ENCODE measurements at places on chromosomes 3 and 15.

- DNase-seq, result no peak
Measured at GRCh38 chr3:46186471-46187340, 21.4 kb downstream of the CCR1 start.

DNA sequence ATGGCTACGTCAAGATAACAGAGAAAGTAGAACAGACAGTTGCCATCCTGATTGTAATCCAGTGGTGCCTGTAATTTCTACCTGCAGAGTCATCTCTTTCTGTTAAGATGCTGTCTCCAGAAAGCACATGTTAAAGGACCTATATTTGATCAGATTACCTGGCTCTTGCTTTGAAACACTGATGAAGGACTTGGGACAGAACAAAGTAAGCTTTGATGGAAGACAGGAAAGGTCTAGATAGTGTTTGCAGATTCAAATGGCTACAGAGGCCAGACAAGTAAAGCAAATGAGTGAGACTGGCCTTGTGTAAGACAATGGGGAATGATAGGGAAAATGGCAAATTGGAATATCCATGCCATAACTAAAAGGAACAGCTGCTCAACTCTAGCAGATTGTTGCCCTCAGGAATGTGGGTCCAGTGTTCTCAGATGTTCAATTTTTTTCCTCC, 1.8 kb upstream of the GSK3B start:
- no peak for DNase-seq

GRCh38 chr3:100189444-100189964, 71.3 kb upstream of the TBC1D23 start:
- no peak for DNase-seq

DNA sequence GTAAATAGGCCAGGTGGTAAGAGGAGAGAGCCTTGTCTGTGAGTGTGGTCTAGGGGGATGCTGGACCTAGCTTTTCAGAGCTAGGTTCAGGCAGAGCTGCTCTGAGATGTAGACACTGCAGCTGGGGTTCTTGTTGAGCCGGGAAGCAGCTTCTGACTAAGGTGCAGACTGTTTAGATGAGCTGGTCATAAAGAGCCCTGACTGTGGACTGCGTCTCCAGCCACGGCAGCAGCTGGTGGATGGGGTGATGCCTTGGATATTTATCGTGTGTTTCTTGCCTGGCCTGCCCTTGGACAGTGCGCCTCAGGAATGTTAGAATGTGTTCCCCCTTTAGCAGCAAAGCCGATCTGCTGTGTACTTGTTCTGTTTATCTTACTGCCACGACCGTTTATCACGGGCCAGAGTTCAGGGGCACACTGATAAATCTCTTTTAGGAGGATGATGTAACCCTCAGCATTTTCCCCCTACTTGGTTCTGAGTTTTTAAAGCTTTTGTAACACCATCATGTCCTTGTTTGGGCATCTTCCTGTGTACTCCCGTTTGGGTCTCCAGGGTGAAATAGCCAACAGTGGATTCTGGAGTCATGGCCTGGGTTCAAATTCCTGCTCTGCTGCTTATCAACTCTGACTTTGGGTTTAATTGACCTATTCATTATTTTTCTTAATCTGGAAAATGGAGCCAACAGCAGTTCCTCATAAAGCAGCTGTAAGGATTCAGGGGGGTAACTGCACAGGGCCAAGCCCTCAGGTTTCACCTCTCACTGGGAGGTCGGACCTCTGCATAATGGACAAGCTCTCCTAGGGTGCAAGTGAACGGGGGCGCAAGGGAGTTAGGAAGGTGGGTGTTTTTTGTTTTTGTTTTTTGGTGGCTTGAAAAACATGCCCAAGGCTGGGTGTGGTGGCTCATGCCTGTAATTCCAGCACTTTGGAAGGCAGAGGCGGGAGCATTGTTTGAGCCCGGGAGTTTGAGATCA, 51.4 kb downstream of the FLNB start:
- no peak for DNase-seq

DNA sequence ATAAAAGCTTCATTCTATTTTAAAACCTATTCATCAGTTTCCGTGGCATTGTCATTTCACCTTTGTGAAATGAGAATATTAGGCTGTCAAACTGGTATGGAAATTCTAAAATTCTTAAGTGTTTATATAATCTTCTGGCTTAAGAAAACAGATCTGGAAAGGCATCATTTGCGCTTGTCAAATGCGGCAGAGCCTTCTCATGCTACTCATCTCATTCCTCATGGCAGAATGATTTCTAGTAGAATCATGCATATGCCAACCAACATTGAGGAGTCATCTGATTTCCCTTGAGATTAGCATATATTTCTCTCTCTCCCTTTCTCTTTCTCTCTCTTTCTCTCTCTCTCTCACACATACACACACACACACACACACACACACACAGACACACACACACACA, 48.8 kb downstream of the STRIT1 start:
- DNase-seq, result no peak

DNA sequence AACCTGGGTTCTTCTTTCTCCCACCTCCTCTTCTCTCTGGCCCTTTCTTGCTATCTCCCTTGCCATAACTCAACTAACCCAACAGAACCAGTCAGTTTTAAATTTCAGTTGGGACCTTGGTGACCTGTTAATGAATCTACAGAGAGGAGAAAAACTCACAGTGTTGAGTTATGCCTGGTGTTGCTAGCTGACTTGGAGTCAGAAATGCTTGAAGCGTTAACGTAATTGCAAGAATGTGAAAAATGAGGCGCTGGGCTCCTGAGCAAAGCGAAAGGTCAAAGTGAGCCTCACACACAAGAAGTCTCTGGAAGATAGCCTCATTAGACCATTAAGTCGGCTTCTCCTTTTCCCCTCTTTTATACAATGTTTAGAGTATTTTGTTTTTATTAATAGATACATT, 18.4 kb downstream of the MEIS2 start:
- DNase-seq, result no peak

DNA sequence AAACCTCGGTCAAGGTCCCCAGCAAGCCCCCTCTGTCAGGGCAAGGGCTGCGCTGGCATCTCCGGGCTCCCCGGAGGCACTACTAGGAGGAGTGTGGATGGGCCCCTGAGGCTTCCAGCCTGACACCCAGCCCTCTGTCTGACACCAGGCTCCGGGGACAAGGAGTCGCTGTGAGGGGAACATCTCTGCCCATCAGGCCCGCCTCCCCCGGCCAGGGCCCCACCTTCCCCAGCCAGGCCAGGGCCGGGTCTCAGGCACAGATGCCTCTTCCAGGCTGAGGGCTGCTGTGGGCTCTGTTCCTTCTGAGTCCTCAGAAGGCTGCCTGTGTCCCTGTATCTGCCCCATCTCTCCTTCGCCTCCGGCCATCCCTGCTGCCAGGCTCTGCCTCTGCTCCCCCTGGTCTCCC, 15.8 kb downstream of the CSPG4 start:
- no peak for DNase-seq

DNA sequence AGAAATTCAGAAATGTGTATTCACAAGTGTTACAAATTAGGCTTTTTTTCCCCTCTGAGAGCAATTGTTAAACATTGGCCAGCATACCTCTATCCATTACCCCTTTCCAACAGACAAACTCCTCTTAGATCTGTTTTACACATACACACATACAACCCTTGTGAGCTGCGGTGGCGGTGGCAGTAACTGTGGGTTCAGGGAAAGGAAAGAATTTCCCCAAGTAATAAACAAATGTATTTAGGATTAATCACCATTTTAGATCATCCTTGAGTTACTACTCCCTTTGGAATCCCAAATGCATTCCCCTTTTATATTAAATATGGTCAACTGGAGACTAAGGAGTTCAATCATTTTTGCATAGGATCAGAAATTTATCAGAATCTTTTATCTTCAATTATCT, 667.0 kb downstream of the FHIT start:
- no peak for DNase-seq

DNA sequence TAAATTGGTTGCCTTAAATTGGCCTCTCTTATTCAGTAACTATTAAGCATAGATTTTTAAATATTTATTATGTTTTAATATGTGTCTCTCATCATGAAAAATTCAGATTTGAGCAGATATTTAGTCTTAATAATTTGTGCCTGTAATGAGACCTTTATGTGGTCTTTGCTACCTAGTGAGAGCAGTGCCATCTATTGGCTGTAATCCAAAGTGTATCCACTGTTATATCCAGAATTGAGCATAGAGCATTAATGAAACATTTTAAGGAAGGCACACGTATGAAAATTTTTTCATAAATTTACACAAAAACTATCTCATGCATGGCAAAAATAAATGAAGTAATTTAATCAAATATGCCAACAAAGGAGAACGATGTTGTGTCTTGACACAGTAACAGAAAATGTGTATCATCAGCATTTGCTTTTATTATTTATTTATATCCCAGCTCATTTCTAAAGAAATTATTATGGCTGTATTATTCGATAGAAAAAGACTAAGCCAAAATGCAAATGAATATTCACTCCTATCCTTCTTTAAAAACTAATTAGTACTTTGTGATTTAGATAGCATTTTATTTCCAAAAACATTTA, 203.5 kb downstream of the RSRC1 start:
- DNase-seq, result peak; percentile 13

- no peak for DNase-seq
Measured at GRCh38 chr3:4079339-4080195, 223.6 kb upstream of the SETMAR start.

GRCh38 chr3:127732879-127733350, 60.2 kb downstream of the ABTB1 start:
- no peak for DNase-seq

- DNase-seq, result no peak
Measured at GRCh38 chr15:81111018-81111417, 23.1 kb upstream of the CFAP161 start.

DNA sequence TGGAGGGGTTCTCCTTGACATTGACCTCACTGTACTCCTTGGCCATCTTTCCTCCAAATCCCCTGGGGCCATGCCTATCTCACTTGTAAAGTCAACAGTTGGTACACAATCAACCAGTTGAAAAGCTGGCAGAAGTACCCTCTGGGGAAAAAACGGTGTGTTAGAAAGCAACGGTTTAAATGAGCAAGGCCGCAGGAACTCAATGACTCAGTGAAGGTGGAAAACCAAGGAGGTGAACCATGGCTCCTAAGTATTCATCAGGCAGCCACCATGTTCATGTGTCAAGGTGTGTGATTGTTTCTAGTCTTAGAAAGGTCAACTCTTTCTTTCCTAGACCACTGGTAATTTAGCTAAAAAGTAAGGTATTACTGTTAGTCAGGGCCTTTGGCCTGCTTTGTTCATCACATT, 130.9 kb upstream of the SATB1 start:
- DNase-seq, result no peak

- DNase-seq, result no peak
Measured at GRCh38 chr3:89571707-89572106, 464.3 kb downstream of the EPHA3 start.

DNA sequence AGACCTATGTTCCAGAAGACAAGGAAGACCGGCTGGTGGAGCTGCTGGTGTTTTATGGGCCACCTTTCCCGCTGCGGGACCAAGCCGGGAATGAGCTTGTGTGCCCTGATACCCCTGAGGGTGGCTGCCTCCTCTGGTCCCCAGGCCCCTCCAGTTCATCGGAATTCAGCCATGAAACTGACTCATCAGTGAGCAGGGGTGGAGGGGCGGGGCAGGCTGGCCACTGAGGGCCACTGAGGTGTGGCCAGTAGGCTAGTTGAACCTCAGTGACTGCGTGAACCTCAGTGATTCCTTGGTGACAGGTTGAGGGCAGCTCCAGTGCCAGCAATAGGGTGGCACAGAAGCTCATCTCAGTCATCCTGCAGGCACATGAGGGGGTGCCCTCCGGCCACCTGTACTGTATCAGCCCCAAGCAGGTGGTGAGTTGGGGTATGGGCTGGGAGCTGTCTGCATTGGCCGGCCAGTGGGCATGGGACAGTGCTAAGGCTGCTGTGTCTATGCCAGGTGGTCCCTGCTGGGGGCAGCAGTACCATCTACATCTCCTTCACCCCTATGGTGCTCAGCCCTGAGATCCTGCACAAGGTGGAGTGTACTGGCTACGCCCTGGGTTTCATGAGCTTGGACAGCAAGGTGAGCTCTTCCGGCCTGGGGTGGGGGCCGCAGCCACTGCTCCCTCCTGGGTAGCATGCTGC, 20.3 kb downstream of the ACAA1 start:
- no peak for DNase-seq

All from fibroblast of the conjunctiva (primary cell).